Activated CD4-positive, alpha-beta T cell treated with anti-CD3 and anti-CD28 coated beads, Interleukin-2, amount 10 ng/mL, durations not matched to agents 24 days and 14 days (primary cell): ENCODE measurements at places on chromosomes 11 and 22. TPM values are rescaled to one million over a fixed set of nuclear protein-coding genes. Genes with fewer than 3 reads are reported as not detected.

DNA sequence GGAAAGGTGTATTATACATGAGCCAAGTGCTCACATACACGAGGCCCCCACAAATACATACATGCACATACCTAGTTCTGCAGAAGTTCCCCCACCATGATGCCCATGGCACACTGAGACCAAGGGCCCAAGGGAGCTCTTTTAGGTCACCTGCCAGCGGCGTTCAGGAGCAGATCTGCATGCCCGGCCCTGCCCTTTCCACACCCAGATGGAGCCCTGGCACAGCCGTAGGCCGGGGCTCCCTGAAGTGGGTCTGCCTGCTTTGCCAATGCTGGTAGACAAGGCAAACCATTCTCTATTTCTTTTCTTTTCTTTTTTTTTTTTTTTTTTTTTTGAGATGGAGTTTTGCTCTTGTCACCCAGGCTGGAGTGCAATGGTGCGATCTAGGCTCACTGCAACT is 21.5 kb downstream of the NFAM1 start:
- no peaks in the 10 kb centered on the region for H3K4me1 ChIP-seq
- DNase-seq: no peak
- no peaks in the 10 kb centered on the region for H3K27me3 ChIP-seq
- no peak overlapping the region for H3K27ac ChIP-seq
- no peak overlapping the region for H3K4me3 ChIP-seq

DNA sequence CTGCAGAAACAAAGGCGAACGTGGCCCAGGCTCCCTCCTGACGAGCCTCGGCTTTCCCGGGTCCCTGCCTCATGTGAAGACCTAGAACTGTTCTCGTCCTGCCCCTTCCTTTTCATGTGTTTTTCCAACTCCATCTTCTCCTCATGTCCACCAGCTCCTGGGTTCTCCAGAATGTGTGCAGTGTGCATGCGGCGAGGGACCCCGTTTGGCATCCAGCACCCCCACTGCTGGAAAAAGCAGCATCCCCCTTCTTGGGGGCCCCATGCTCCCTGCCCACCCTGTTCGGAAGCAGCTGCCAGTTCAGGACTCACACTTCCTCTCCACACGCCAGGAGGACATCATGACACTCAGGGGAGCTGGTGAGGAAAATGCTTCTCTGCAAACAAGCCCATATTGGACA is 313.5 kb downstream of the BRD1 start:
- H3K27ac ChIP-seq: no peak overlapping the region
- no peak for DNase-seq
- no peaks in the 10 kb centered on the region for H3K27me3 ChIP-seq

DNA sequence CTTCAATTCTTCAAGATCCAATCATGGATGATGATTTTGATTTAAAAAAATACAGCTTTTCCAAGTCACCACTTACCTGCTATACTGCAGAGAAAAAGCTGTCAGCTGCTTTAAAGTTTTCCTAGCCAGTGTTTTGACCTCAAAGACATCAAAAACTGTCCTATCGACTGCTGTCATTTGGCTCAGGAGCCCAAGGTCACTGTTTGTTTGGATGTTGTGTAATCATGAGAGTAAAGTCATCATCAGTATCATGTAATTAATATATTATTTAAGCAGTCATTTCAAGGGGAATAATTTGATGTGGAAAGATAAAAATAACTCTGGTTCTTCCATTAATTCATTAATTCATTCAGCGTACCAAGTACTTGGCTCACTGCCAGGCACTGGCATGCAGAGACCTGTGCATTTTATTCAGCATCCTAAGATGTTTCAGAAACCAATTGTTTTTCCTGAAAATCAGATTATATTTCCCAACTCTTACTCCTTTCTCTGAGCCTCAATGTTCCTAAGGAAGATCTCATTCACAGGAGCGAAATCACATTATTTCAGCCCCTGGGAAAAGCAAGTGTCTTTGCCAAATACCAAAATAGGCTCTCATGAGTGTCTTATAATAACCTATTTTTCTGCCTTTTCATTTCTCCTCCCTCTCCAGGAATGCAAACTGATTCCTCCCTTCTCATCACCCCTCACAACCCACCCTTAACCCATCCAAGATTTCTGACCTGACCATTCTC is 59.9 kb downstream of the SLC1A2 start:
- H3K27ac ChIP-seq: no peak overlapping the region
- peaks cover 5% of the 10 kb centered on the region for H3K4me1 ChIP-seq
- no peak overlapping the region for H3K4me3 ChIP-seq
- no peaks in the 10 kb centered on the region for H3K36me3 ChIP-seq
- no peak for DNase-seq

GRCh38 chr11:2095198-2095520 is 44.0 kb downstream of the IGF2 start:
- no peak overlapping the region for H3K4me3 ChIP-seq
- no peak for DNase-seq
- H3K27ac ChIP-seq: no peak overlapping the region
- no peaks in the 10 kb centered on the region for H3K4me1 ChIP-seq
- H3K27me3 ChIP-seq: peaks cover 5% of the 10 kb centered on the region
- no peaks in the 10 kb centered on the region for H3K36me3 ChIP-seq

GRIK4 gene
- total RNA-seq: 0.02 and 0.09 TPM in 2 replicates
